ENCODE measurements at places on chromosomes 13 and 19. TPM values are rescaled to one million over a fixed set of nuclear protein-coding genes. Genes with fewer than 3 reads are reported as not detected.

CATSPERD gene
- total RNA-seq, result not detected

RASGRP4 gene
- not detected for total RNA-seq

MAST1 gene
- under 0.01 TPM for total RNA-seq

STAP2 gene
- total RNA-seq, result 7.5 TPM

DLEU7 gene
- under 0.01 TPM for total RNA-seq

WIZ gene
- 5.7 TPM for total RNA-seq

GARIN5A gene
- total RNA-seq, result not detected

OXGR1 gene
- not detected for total RNA-seq

ZSWIM4 gene
- 6.7 TPM for total RNA-seq

RNASEH2A gene
- 37.4 TPM for total RNA-seq

ZNF442 gene
- 0.98 TPM for total RNA-seq

Measured in fibroblast of the aortic adventitia (primary cell).